Calu3 (cell line): ENCODE measurements at places on chromosomes 7 and 10. TPM values are rescaled to one million over a fixed set of nuclear protein-coding genes. Genes with fewer than 3 reads are reported as not detected.

Gene AGR2
- total RNA-seq, result 378 and 444 TPM in 2 replicates

Gene HTRA1
- total RNA-seq, result 1.3 and 2.4 TPM in 2 replicates

GRCh38 chr7:157908006-157908782 lies 571.4 kb downstream of the DNAJB6 start:
- no peak for DNase-seq

DNA sequence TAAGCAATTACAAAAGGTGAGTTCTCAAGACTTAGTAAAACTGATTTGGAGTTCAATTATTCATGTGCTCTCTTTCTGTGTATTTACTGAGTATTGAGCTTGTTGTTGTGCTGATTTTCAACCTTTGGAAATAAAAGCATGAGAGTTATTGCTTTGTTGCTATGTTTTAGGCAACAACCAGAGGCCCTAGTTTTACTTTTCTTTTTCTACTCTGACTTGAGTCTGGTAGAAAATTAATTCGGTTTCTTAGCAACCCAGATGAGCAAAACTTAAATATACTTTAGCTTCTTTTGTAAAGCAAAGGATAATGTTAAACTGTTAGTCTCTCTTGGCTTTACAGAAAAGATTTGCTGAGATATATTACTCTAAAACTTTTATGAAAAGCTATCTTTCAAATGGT lies 66.4 kb upstream of the SCIN start:
- DNase-seq, result no peak

DNA sequence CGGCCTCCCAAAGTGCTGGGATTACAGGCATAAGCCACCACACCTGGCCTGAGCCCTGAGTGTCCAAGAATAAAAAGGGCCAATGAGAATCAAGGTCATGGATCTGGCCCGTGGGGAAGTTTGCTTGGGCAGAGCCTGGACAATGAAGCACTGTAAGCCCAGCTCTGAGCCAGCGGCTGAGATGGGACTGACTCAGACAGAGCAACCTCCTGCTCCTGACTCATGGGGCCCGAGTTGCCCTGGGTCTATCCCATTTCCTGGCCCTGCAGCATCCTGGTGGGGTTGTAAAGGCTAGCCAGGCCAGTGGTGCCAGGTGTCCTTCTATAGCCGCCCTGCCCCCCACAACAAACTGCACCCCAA lies 5.2 kb upstream of the MYH16 start:
- DNase-seq, result peak; percentile 84

DNA sequence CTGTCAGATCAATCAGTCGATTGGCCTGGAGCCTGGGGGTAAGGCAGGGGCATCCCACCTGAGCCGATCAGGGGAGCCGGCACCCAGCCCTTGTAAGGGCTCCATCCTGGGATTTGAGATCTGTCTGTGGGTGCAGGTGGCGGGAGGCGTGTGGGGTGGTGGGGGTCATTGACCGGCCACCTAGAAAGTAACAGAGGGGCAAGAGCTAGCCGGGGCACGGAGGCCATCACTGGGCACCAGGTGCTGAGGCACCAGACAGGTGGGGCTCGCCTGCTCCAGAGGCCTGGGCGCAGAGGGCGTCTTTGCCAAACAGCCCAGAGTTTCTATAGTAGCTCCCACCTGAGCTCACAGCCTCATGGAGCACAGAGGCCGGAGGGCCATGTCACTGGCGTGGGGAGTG lies 55.5 kb upstream of the ADGRA1 start:
- no peak for DNase-seq

DNA sequence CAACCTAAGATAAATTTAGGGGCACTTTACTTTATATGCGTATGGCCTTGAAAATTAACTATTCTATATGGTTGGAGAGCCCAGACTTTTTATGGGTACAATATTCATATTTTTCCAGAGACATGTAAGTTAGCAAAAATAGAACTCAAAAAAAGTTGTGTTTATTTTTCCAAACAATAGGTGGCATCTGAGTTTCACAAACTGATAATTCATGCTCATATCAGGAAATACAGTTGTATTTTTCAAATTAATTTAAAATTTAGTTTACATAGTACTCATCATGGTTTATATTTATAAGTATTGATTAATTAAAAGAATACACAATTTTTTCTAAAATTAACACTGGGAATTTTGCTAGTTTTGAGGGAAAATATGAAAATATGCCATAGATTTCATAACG lies 34.6 kb downstream of the ANKRD7 start:
- DNase-seq, result no peak

GRCh38 chr7:17010637-17011300 lies 129.0 kb upstream of the AGR3 start:
- peak; percentile 17 for DNase-seq

Gene CUZD1
- total RNA-seq, result 0.93 and 1.5 TPM in 2 replicates

Gene ORAI2
- total RNA-seq, result 11.3 and 11.4 TPM in 2 replicates

Gene ICA1
- total RNA-seq, result 60.4 and 66.4 TPM in 2 replicates

DNA sequence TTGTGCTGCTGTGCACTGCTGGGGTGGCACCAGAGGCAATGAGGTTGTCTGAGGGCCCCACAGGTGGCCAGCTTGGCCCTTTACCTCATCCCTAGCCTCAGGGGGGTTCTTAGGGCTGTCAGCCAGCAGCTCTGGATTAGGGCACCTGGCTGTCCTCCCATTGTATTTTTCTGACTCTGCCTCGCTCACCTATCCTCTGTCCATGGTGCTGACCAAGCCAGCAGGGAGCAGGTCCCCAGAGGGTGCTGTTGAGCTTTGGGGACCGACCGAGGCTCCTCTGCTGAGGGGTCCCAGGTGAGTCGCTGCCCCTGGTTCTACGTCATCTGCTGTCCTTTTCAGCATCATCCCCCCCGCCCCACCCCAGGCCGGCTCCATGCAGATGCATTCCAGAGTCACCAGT lies 32.1 kb upstream of the ZNF735 start:
- no peak for DNase-seq
